Chondrocyte (in vitro differentiated cells): ENCODE measurements at places on chromosomes 6 and 20. TPM values are rescaled to one million over a fixed set of nuclear protein-coding genes. Genes with fewer than 3 reads are reported as not detected.

GRCh38 chr20:31920275-31920855 is 31.5 kb downstream of the PDRG1 start:
- peaks cover 3% of the 10 kb centered on the region for H3K4me1 ChIP-seq
- peak; percentile 62 for DNase-seq
- H3K36me3 ChIP-seq, result no peaks in the 10 kb centered on the region
- peaks cover 63% of the 10 kb centered on the region for H3K27me3 ChIP-seq
- no peak overlapping the region for H3K4me3 ChIP-seq
- H3K27ac ChIP-seq, result no peak overlapping the region

- H3K4me3 ChIP-seq, result no peak overlapping the region
- no peak overlapping the region for H3K27ac ChIP-seq
- no peak for DNase-seq
- H3K27me3 ChIP-seq, result peaks cover 19% of the 10 kb centered on the region
Observed at GRCh38 chr20:24871480-24872213, 77.4 kb upstream of the CST7 start.

FKBP1C gene
- 0.44 to 0.82 TPM (median 0.75 TPM) in 3 replicates for total RNA-seq

DNA sequence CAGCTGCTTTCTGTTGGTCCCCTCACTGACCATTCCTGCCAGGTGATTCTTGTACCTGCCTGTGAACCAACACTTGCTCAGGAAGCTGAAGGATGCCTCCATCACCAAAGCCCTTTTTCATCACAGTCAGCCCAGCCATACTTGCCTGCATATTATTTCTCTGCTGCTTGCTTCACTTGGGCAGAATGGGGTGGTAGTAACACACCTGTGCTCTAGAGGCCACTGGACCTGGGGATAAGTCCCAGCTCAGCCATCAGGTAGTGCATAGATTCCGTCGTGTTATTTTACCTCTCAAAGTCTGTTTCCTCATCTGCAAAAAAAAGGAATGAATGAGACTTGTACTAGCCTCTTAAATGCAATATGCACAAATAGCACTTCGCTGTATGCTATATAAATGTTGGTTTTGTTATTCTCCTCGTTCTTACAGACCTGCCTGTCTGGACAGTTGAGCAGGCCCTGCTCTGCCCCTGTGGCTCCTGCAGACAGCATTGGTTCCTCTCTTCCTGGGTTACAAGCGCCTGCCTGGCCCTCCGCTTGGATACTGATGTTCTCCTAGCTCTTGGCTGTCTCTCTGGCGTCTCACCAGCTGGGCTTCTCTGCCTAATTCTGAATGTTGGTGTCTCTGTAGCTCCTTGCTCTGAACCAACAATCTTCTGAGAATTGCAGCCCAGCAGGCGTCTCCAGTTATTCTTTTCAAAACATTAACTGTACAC is 151.8 kb downstream of the UNC5CL start:
- peaks cover 2% of the 10 kb centered on the region for H3K36me3 ChIP-seq
- DNase-seq, result no peak
- H3K27ac ChIP-seq, result no peak overlapping the region
- no peaks in the 10 kb centered on the region for H3K4me1 ChIP-seq
- peaks cover 64% of the 10 kb centered on the region for H3K27me3 ChIP-seq

DNA sequence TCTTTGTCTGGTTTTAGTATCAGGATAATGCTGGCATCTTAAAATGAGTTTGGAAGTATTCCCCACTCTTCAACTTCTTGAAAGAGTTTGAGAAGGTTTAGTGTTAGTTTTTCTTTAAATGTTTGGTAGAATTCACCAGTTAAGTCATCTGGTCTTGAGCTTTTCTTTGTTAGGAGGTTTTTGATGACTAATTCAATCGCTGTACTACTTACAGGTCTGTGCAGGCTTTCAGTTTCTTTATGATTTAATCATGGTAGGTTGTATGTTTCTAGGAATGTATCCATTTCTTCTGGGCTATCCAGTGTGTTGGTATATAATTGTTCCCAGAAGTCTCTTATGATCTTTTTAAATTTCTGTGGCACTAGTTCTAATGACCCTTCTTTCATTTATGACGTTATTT is 215.5 kb downstream of the LRFN2 start:
- peaks cover 4% of the 10 kb centered on the region for H3K36me3 ChIP-seq
- no peaks in the 10 kb centered on the region for H3K4me1 ChIP-seq
- H3K27ac ChIP-seq, result no peak overlapping the region
- DNase-seq, result no peak
- H3K27me3 ChIP-seq, result peaks cover 35% of the 10 kb centered on the region
- H3K4me3 ChIP-seq, result no peak overlapping the region

DNA sequence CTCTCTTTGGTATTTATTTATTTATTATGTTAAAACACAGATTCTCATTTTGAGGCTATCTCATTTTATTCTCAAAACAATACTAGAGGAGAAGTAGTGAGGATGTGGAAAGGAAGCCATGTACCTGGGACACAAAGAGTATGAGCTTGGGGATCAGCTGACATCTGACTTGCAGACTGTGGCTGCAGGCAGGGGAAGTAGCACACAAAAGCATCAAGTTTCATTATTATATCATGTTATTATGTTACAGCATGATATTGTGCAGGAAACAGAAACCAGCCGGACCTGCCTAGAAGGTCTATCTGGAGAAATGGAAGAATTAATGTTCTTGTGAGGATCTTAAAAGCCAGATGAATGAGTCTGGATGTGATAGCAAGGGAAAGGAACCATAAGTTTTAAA is 248.2 kb downstream of the KHDC1L start:
- no peak overlapping the region for H3K4me3 ChIP-seq
- peaks cover 4% of the 10 kb centered on the region for H3K27me3 ChIP-seq

GRCh38 chr6:21420926-21421325 is 172.6 kb upstream of the SOX4 start:
- no peak overlapping the region for H3K4me3 ChIP-seq
- H3K27me3 ChIP-seq, result no peaks in the 10 kb centered on the region
- no peak for DNase-seq
- H3K27ac ChIP-seq, result no peak overlapping the region
- H3K4me1 ChIP-seq, result no peaks in the 10 kb centered on the region
- no peaks in the 10 kb centered on the region for H3K36me3 ChIP-seq

- no peaks in the 10 kb centered on the region for H3K4me1 ChIP-seq
- H3K36me3 ChIP-seq, result no peaks in the 10 kb centered on the region
- no peak overlapping the region for H3K27ac ChIP-seq
Observed at GRCh38 chr6:169845426-169846285, 94.2 kb downstream of the ERMARD start.

C20orf204 gene
- total RNA-seq, result 0.77 to 3.3 TPM (median 0.97 TPM) in 3 replicates

- peaks cover 2% of the 10 kb centered on the region for H3K27me3 ChIP-seq
- peaks cover 28% of the 10 kb centered on the region for H3K4me1 ChIP-seq
- no peak overlapping the region for H3K27ac ChIP-seq
- H3K4me3 ChIP-seq, result no peak overlapping the region
Observed at GRCh38 chr6:157525292-157525889, 144.4 kb downstream of the ZDHHC14 start.

DNA sequence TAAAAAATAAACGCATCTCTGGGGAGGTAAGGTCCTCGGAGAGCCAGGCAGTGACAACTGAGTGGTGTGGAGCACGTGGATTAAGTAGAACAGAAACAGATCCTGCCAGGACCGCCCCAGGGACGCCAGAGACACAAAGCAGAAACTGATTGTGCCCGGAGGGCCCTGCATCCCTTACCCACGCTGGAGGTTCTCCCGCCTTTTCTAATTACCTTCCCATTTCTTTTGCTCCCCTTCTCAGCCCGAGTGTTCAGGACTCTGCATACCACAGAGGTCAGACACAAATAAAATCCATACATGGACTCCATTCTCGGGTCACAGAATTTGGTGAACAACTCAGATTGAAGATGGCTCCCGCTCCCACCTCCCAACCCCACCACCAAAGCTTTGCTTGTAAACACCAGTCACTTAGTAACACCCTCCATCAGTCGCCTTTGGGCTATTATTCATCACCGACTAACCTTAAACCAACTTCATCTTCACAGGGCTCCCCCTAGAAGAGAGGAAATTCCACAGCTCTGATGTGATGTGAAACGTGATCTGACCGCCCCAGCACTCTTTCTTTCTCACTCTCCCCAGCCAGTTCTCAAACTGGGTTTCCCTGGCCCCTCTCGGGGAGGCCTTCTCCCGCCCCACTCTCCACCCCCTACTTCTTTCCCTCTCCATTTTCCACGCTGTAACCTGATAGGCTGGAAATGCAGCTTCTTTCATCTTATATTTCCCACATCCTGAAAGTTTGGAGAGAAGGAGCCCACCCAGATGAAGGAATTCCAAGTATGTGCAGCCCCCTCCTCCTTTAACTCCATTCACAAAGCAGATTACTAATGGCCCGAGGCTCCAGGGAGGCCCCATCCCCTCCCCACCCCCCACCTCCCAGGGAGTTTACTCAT is 32.5 kb upstream of the PIM1 start:
- H3K27me3 ChIP-seq, result no peaks in the 10 kb centered on the region
- no peak for DNase-seq

- H3K4me1 ChIP-seq, result peaks cover 10% of the 10 kb centered on the region
- no peak overlapping the region for H3K4me3 ChIP-seq
- peaks cover 3% of the 10 kb centered on the region for H3K36me3 ChIP-seq
- no peak for DNase-seq
- H3K27me3 ChIP-seq, result no peaks in the 10 kb centered on the region
- no peak overlapping the region for H3K27ac ChIP-seq
Observed at GRCh38 chr6:130912434-130912833, 85.2 kb downstream of the SMLR1 start.

FAM209A gene
- total RNA-seq, result 0.55 to 0.58 TPM in 2 of 3 replicates, not detected in the other
